Dermis microvascular lymphatic vessel endothelial cell (primary cell): ENCODE measurements at places on chromosomes 7 and 10.

DNA sequence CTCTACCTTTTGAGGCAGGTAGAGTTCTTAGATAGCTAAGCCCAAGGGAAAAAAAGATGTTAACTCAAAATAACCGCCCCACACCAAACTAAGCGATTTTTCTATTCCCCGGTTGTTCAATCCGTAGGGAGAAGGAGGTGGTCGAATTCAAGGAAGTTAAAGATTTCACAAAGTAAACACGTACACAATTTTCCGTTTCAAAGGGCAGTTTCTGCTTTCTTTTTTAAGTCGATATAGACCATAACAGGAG lies 842 bp downstream of the KBTBD2 start:
- no peak for DNase-seq

GRCh38 chr10:104021246-104021645 lies 54.3 kb downstream of the SLK start:
- DNase-seq, result peak; percentile 47

DNA sequence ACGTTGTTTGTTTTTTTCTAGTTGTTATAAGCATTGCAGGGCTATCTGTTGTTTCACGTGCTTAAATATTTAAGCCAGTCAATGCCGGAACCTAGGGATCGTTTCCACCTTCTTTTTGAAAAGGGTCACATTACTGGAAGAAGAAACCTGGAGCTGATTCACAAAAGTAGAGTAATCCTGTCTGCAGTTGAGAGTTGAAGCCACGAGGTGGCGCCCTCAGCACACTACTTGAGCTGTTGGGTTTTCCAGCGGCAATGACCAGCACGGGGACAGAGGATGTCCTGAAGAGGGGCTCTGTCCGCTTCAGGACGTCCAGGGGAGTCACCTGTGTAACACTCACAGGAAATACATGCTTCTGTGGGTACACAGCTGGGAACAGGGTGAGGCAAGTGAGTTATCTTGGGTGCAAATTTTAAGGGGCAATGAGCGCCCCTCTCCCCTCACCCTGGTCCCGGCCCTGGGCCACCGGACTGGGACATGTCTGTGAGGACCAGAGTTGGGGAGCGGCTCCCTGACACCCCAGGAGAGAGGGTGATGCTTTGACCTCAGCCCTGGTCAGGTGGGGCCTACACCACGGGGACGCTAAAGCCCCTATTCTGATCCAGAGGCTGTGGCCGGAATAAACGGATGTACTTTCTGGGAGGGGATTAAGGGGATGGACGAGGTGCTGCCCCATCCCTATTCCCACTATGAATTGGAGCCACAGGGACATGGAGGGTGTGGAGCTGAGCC lies 26.3 kb upstream of the WDFY4 start:
- DNase-seq, result peak; percentile 70

- DNase-seq, result no peak
Measured at GRCh38 chr7:142833174-142834048, 21.5 kb upstream of the EPHB6 start.

GRCh38 chr10:78762086-78762630 lies 306.6 kb upstream of the ZMIZ1 start:
- no peak for DNase-seq

GRCh38 chr10:121167534-121168243 lies 316.5 kb downstream of the WDR11 start:
- DNase-seq, result no peak

DNA sequence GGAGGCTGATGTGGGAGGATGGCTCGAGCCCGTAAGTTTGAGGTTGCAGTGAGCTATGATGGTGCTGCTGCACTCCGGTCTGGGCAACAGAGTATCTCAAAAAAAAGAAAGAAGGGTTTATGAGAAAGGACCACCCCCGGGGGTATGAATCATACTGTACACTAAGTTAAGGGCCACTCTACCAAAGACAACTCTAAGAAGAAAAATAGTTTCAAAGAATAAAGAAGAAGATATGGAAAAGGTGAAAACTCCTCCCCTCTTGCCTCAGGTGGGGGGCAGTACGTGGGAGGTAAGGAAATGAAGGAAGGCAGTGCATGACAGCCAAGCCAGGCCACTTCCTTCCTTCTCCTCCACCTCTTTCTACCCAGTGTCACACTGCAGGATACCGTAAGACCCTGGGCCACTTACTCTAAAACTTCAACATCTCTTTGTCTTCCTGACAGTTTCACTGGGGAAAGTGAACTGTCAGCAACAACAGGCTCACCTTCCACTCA lies 61.3 kb downstream of the PIP4K2A start:
- no peak for DNase-seq

DNA sequence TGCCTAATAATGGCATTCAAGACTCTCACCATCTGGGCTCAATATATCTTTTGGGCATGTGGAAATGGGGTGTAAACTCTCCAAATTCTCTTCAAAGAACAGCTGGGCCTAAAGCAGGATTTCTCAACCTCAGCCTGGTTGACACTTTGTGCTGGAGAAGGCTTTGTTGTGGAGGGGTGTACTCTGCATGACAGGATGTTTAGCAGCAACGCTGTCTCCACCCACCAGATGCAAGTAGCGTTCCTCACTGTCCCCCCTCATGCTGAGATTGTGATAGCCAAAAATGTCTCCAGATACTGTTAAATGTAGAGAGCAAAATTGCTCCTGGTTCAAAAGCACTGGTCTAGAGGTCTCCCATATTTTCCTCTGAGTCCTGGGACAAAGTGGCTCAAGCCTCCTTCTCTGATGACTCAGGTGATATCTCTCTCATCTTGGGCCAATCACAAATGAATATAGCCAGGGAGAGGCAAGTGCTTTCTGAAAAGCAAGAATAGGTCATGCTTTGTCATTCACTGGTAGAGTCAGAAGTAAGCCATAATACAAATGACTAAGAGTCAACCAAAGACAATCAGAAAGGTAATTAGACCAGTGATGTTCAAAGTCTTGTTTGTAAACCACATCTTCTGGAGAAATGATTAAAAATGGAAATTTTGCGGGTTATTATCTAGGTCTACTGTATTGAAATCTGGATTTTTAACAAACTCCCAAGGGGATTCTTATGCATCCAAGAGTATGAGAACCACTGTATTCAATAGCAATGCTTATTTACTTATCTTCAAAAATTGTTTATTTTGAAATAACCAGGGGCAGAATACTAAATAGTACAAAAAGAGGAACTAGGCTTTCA lies 330.8 kb downstream of the PTEN start:
- no peak for DNase-seq

- DNase-seq, result no peak
Measured at GRCh38 chr10:85713885-85714284, 652.7 kb downstream of the GRID1 start.

DNA sequence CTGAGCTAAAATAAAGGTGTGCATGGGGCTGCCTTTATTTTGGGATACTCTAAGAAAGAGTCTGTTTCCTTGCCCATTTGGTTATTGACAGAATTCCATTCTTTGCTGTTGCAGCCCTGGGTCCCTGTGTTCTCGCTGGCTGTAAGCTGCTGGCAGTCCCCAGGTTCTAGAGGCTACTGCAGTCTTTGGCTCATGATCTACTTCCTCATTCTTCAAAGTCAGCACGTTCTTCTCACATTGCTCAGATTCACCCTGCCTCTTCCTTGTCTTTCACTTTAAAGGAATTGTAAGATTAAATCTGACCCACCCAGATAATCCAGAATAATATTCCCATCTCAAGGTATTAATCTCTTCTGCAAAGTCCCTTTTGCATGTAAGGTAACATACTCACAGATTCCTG lies 620.3 kb downstream of the CCSER2 start:
- no peak for DNase-seq
